Activated CD4-positive, alpha-beta T cell treated with anti-CD3 and anti-CD28 coated beads, Interleukin-2, amount 50 U/mL, for 1 hour (primary cell): ENCODE measurements at places on chromosomes 16 and 17.

- DNase-seq, result no peak
These were observed 230.5 kb downstream of the CCDC182 start for GRCh38 chr17:57514614-57515013.

GRCh38 chr17:77644181-77645071 is 314.1 kb upstream of the TNRC6C start:
- DNase-seq, result no peak

- no peak for DNase-seq
These were observed 12.4 kb downstream of the NEUROD2 start for GRCh38 chr17:39595294-39595693.

GRCh38 chr17:39887078-39887477 is 19.1 kb downstream of the ZPBP2 start:
- no peak for DNase-seq

- DNase-seq, result peak; percentile 9
These were observed at the start of gene PRSS21 for GRCh38 chr16:2816751-2817339. TSS of gene PRSS21 (plus strand) at chr16:2817237. CDS start at chr16:2817269, 32 bp downstream.

- DNase-seq, result peak; percentile 3
These were observed 32.7 kb upstream of the AXIN2 start for GRCh38 chr17:65593855-65594845.

DNA sequence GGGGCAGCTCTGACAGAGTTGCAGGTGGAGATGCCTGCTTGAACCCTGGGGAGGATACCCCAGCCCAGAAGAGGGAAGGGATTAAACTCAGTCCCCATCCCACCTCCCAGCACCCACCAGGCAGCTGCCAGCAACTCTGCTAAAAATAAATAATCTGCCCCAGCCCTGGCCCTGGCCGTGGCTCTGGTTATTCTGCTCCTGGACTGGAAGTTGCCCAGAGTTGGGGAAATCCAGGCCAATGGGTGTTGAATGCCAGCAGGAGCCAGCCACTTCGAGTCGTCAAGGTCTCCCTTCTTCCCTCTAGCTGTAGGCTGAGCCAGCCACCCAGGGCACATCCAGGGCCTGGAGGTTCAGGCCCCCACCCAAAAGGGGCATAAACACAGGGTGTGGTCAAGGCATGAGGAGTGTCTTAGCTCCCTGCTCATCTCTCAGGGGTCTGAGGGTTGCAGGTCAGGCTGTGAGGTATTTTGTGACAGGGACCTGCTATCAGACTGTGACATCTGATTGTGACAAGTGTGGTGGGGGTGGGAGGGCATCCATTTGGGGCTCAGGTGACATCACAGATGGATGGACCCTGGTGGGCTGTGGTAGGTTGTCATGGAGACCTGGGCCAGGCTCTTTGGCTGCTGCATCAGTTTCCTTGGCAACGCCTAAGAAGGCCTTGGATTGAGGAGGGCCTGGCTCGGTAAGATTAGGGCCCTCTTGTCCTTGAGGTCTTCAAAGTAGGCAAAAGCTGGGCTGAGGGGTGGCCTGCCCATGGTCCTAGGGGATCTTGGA is 1.0 kb upstream of the RRAD start:
- no peak for DNase-seq

GRCh38 chr17:21078016-21078780 is 35.4 kb upstream of the USP22 start:
- DNase-seq, result no peak

DNA sequence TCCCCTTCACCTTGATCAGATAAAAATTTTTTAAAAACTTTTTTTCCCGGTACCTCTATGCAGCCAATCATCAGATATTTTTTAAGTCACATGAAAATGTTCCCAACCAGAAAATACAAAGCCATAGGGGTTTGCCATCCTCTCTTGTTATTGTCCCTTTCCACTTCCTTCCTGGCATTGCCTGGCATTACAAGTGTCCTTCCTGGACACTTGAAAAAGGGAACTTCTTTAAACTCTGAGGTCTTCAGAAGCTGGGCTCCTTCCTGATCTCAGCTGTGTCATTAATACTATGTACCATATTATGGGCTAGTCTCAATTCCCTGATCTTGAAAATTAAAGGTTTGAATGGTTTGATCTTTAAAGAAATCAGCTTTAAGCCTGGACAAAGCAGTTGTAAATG is 64.9 kb downstream of the TEX14 start:
- no peak for DNase-seq

GRCh38 chr17:72400863-72401262 is 280.0 kb downstream of the SOX9 start:
- DNase-seq, result no peak

DNA sequence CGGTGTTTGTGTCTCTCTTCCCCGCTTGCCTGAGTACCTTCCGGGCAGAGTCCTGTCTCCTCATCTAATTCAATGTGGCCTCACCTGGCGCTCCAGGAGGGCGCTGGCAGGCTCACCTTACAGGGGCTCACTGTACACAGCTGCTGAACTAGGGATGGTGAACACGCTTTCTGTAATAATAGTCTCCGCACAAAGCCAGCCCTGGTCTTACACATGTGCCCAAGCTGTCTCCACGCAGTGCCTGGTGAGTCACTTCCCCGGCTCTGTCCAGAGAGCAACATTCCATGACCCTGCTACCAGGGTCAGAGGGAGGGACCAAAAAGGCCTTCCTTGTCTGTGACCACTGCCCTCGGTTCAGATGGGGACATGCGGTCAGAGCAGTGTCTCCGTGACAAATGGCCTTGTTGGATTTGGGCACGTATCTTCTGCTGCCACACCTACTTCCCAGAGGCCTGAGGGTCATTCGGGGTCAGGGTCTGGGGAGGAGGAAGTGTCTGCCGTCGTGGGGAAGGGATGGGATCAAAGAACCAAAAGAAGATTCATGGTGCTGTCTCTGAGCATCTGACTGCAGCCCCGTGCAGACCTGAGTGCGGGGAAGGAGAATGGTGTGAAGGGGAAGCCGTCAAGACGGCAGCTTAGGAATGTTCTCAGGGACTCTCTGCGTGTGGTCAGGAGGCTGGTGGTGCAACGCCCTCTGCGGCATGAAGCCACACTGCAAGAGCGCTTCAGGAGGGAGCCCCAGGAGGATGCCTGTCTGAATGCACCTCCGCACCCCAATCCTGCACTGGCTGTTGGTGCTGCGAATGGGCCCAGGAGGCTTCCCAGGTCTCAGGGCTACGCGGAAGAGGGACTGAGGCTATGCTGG is 68.8 kb downstream of the IL21R start:
- no peak for DNase-seq

GRCh38 chr17:76161619-76162266 is 20.7 kb upstream of the FOXJ1 start:
- DNase-seq, result no peak

GRCh38 chr17:6476810-6477179 is 32.5 kb downstream of the PIMREG start:
- no peak for DNase-seq

- no peak for DNase-seq
These were observed 708 bp downstream of the BAIAP2 start for GRCh38 chr17:81035521-81036196.

DNA sequence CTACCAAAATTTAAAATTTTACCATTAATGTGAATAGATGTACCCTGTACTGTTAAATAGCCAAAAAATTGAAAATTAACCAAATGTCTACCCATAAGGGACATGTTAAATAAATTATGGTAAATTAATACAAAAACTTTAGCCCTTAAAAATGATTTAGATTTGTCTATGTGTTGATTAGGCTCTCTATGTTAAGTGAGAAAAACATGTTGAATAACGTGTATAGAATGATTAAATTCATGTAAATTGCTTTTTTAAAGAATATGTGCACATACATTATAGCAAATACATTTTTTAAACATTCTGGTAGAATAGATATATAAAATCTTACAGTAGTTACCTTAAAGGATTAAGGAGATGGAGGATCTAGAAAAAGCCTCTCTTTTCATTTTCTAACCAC is 59.5 kb downstream of the BRIP1 start:
- DNase-seq, result no peak

DNA sequence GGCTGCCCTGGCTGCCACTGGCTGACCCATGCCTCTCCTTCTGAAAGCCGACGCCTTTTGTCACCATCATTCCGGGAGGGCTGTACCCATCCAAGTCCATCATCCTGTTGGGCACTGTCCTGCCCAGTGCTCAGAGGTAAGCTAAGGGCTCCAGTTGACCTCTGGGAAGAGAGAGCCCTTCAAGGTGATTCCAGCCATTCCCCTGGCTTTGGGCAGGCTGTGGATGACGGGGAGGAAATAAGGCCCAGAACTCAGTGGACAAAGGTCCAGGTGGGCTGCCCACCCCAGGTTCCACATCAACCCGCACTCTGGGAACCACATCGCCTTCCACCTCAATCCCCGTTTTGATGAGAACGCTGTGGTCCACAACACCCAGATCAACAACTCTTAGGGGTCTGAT is 45.8 kb downstream of the NOS2 start:
- no peak for DNase-seq

GRCh38 chr16:78871241-78871640 is 729.3 kb downstream of the MAF start:
- no peak for DNase-seq
